ENCODE measurements at places on chromosomes 2 and 18.

DNA sequence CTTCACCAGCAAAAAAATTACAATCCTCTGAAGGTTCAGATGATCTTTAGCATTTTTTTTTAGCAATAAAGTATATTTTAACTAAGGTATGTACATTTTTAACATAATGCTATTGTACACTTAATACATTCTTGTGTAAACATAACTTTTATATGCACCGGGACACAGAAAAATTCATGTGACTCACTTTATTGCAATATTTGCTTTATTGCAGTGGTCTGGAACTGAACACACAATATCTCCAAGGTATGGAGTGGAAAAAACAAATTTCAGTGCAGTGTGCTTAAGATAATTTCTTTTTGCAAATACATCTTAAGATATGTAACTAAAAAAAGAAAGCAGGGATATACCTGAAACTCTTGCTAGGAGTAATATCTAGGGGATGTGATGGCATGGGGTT is 5.1 kb upstream of the TWSG1 start:
- no peaks in the 10 kb centered on the region for H3K4me1 ChIP-seq
- H3K4me3 ChIP-seq = no peak overlapping the region
- no peaks in the 10 kb centered on the region for H3K27me3 ChIP-seq
- no peak overlapping the region for H3K27ac ChIP-seq
- DNase-seq = no peak

DNA sequence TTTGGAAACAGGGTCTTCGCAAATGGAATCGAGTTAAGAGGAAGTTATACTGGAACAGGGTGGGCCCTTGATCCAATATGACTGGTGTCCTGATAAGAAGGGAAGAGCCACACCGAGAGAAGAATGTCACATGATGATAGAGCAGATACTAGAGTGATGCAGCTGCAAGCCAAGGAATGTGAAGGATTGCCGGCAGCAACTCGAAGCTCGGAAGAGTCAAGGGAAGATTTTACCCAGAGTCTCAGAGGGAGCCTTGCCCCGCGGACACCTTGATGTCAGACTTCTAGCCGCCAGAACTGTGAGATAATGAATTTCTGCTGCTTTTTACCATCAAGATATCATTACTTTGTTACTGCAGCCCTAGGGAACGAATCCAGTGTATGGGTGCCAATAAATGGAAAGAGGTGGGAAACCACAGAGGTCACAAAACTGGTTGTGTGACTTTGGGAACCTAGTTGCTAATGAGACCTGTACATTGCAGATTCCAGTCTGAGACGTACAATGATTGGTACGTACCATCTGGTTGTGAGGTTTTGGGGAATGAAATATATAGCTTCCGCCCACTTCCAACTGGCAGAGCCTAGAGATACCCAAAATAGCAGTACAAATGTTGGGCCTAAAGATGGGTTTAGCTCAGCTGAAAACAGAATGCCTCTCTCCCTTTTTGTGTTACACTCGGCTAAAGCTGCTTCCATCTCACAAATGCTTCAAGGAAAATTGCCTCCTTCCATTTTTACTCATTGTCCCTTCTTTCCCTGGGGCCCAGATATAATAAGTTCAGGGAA is 28.6 kb upstream of the VWA3B start:
- no peaks in the 10 kb centered on the region for H3K27me3 ChIP-seq
- no peak for DNase-seq
- no peaks in the 10 kb centered on the region for H3K36me3 ChIP-seq
- no peaks in the 10 kb centered on the region for H3K4me1 ChIP-seq
- H3K27ac ChIP-seq = no peak overlapping the region

DNA sequence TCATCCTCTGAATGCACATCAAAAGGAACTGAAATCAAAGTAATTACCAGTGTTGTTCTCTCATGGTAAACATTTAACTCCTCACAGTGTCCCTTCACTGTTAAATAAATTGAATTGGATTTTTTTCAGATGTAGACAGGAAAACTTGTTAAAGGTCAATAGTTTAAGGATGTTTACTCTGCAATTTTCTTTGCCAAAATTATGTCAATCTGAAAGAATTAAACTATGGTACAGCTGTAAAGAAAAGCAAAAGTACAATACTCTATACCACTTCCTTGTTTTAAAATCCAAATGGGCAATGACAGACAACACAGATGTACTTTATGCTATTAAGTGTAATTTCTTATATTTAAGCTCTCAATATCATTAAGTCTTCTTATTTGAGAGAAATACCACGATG is 153.2 kb downstream of the WDPCP start:
- no peaks in the 10 kb centered on the region for H3K36me3 ChIP-seq
- DNase-seq = no peak
- no peak overlapping the region for H3K27ac ChIP-seq
- H3K4me1 ChIP-seq = no peaks in the 10 kb centered on the region
- H3K27me3 ChIP-seq = no peaks in the 10 kb centered on the region

- no peaks in the 10 kb centered on the region for H3K27me3 ChIP-seq
- no peak for DNase-seq
- H3K36me3 ChIP-seq = no peaks in the 10 kb centered on the region
- peaks cover 15% of the 10 kb centered on the region for H3K4me1 ChIP-seq
- no peak overlapping the region for H3K4me3 ChIP-seq
- no peak overlapping the region for H3K27ac ChIP-seq
Measured at GRCh38 chr18:31557446-31557845, 34.2 kb upstream of the TTR start.

GRCh38 chr18:50356036-50356945 is 18.6 kb upstream of the SKA1 start:
- DNase-seq = no peak
- no peaks in the 10 kb centered on the region for H3K27me3 ChIP-seq
- H3K27ac ChIP-seq = no peak overlapping the region

DNA sequence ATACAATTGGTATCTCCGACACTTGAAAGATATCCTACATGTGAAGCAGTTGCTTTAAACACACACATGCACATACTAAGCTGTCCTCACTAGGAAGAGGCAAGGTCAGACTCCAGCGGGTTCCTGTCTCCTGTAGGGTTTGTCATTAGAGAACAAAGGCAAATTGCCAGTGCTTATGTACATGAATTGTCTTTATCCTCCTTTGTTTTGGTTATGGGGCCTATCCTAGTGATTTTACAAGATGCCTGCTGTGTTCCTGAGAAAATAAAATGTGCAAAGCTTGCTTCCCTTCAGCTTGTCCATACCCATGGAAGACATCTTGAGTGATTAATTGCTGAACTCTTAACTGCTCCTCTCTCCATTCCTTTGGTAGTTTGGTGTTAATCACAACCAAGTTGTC is 86.7 kb upstream of the SLC39A10 start:
- no peak overlapping the region for H3K4me3 ChIP-seq
- no peaks in the 10 kb centered on the region for H3K36me3 ChIP-seq
- H3K4me1 ChIP-seq = no peaks in the 10 kb centered on the region

DNA sequence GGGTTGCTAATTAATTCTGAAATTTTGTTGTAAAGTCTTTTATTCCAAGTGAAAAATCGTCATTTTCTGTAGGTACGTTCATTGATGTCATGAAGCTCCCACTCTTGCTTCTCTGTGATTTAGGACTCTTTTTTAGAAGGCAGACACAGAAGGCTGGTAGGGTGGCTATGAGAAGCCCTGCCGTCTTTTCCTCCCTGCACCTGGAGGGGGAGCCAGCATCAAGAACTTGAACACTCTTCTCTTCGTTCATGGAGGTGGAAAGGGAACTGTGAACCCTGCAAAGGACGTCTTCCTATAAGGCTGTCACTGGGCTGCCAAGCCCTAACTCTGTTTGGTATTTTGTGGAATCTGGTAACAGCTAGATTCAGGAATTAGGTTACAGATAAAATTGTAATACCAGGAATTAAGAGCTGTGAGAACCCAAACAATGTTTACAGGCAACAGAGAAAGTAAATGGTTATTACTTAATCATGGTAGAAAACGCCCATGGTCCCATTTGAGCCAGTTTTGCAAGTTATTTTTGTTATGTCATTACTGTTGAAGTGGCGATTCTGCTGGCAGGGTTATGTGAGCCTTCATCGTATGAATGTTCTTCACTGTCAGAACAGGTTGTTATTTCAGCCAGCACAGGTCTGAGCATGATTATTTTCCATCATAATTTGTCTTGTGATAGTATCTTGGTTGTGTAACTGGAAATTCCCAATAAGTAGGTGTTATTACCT is 112.2 kb downstream of the OSBPL6 start:
- H3K27me3 ChIP-seq = no peaks in the 10 kb centered on the region
- no peaks in the 10 kb centered on the region for H3K4me1 ChIP-seq
- H3K27ac ChIP-seq = no peak overlapping the region
- peak; percentile 62 for DNase-seq
- no peaks in the 10 kb centered on the region for H3K36me3 ChIP-seq

GRCh38 chr2:59756150-59756549 is 797.3 kb downstream of the BCL11A start:
- H3K4me1 ChIP-seq = no peaks in the 10 kb centered on the region
- DNase-seq = no peak
- no peak overlapping the region for H3K27ac ChIP-seq
- no peak overlapping the region for H3K4me3 ChIP-seq
- H3K36me3 ChIP-seq = no peaks in the 10 kb centered on the region
- no peaks in the 10 kb centered on the region for H3K27me3 ChIP-seq

DNA sequence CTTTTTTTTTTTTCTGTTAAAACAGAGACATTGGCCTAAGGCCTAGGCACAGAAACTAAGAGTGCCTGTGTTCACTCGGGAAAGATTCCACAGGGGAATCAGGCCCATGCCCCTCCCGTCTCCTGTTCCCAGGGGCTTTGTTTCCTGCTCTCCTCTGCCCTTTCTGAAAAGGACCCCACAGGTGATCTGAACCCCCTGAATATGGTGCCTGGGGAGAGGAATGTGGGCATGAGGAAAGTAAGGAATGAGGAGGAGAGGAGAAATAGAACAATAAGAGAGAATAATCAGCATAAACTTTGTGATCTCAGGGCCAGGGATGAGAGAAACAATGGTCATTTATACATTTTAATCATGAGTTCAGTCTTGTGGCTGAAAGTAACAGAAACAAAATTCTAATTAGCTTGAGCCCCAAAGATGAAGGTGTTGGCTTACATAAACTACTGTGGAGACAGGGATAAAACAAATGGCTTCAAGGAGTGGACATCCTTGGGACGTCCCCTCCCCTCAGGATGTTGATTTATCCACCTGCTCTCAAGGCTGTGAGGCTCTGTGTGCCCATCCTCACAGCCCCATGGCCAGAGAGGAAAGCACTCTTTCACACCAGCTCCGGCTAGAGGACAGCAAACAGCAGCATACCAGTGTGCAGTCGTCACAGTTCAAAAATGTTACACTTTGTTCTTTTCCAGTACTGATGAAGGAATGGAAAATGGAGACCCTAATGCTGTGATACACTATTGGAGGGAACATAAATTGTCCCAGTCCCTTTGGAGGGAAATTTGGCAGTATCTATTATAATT is 46.4 kb upstream of the MRPL33 start:
- H3K4me3 ChIP-seq = no peak overlapping the region
- peaks cover 13% of the 10 kb centered on the region for H3K4me1 ChIP-seq
- no peaks in the 10 kb centered on the region for H3K36me3 ChIP-seq
- no peaks in the 10 kb centered on the region for H3K27me3 ChIP-seq
- H3K27ac ChIP-seq = peak overlapping the region; percentile 7
- no peak for DNase-seq

- H3K27ac ChIP-seq = no peak overlapping the region
- no peak overlapping the region for H3K4me3 ChIP-seq
- no peaks in the 10 kb centered on the region for H3K27me3 ChIP-seq
- no peaks in the 10 kb centered on the region for H3K36me3 ChIP-seq
- H3K4me1 ChIP-seq = peaks cover 13% of the 10 kb centered on the region
Measured at GRCh38 chr18:13710414-13710831, 15.9 kb downstream of the FAM210A start.

DNA sequence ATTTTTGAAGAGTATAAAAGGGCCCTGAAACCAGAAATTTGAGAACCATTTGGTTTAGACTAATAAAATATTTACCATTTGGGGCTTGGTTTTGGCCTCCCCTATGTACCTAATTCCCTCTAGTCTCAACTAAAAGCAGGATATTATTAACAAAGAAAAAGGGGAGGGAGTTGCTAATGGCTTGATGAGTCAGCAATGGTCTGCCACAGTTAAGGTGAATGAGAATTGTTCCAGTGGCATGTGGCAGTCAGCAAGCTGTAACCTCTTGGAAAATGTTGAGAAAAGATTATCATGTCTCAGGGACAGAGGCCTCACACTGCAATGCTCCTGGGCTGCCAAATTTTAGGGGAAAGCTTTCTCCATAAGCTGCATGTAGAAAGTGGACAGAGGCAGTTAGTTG is 20.1 kb upstream of the SLC39A10 start:
- no peaks in the 10 kb centered on the region for H3K36me3 ChIP-seq
- no peak overlapping the region for H3K4me3 ChIP-seq
- no peak for DNase-seq
- H3K27ac ChIP-seq = no peak overlapping the region
- no peaks in the 10 kb centered on the region for H3K27me3 ChIP-seq

DNA sequence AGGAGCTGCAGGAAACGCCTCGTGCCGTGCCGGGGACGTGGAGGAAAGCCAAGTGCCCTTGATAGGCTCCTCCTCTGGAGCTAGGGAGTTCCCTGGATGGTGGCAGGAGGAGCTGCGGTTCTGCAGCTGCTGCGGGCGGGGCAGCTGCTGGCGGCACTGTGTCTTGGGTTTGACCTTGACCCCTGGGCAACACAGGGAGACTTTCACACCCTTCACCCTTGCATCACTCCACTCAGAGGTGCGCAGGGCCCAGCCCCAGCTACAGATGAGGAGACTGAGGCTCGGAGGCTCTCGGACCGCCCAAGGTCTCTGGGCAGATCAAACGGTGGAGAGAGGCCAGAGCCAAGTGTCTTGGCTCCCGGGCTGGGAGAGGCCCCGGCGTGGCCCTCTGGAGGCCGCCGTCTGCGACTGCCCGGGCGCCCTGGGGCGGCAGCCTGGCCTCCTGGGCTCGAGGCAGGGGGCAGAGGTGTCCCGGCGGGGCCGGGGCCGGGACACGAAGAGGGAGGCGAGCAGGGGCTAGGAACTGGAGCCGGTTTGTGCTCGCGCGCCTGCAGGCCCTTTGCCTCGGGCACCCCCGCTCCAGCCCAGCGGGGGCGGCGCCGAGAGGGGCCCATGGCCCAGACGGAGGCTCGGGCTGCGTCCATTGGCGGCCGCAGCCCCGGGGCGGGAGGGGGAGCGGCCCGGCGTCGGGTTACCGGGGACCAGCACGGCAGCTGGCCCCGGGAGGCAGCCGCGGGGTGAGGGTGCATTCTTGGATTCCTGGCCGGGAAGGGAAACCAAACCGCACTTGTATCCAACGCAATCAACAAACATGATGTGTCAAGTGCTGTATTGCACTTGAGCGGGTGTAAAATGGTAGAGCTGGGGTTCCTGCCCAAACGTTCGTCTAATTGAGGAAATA is 129.6 kb upstream of the SLC1A4 start:
- DNase-seq = peak; percentile 92
- peaks cover 5% of the 10 kb centered on the region for H3K4me1 ChIP-seq
- H3K27me3 ChIP-seq = no peaks in the 10 kb centered on the region
- peak overlapping the region; percentile 67 for H3K27ac ChIP-seq
- H3K36me3 ChIP-seq = no peaks in the 10 kb centered on the region
- H3K4me3 ChIP-seq = peak overlapping the region; percentile 49

DNA sequence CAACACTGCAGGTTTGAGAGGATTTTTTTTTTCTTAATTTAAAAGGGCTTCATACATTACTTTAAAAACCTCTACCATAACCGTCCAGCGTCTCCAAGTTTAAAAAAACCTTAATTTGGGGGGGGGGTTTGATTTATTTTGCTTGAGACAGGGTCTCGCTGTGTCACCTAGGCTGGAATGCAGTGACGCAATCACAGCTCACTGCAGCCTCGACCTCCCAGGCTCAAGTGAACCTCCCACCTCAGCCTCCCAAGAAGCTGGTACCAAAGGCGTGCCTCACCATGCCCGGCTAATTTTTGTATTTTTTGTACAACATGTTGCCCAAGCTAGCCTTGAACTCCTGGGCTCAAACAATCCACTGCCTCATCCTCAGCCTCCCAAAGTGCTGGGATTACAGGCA is 36.9 kb downstream of the ADAM17 start:
- no peak overlapping the region for H3K27ac ChIP-seq
- no peak overlapping the region for H3K4me3 ChIP-seq
- no peak for DNase-seq
- no peaks in the 10 kb centered on the region for H3K4me1 ChIP-seq
- no peaks in the 10 kb centered on the region for H3K27me3 ChIP-seq
- H3K36me3 ChIP-seq = no peaks in the 10 kb centered on the region

Measured in right lobe of liver (tissue), 6 donors.